NCI-H2081 treated with DMSO at 0.1 percent for 48 hours (cell line): ENCODE measurements at places on chromosomes 6 and 20.

DNA sequence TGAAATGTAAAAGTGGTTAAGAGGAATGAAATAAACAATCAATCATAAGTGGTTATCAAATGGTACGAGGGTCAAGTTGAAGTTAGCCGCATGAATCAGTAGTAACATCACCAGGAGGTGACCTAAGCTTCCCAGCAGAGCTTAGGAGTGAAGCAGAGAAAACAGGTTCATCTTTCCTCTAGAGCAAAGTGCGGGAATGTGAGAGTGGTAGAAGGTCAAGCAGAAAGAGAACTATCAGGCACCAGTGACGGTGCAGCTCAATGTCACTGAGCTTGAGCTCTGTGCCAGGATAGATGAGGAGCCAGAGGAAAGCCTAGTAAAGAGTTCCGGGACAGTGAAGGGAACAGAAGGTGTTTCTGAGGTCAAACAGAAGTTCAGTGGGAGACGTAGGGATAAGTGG, 20.8 kb upstream of the TNFAIP3 start:
- DNase-seq: no peak

- DNase-seq: no peak
These were observed 299.9 kb upstream of the SUPT3H start for GRCh38 chr6:45677381-45678284.

GRCh38 chr6:167676000-167676665, 150.6 kb upstream of the AFDN start:
- no peak for DNase-seq

- no peak for DNase-seq
These were observed 54.0 kb downstream of the TMEM242 start for GRCh38 chr6:157269261-157269794.

DNA sequence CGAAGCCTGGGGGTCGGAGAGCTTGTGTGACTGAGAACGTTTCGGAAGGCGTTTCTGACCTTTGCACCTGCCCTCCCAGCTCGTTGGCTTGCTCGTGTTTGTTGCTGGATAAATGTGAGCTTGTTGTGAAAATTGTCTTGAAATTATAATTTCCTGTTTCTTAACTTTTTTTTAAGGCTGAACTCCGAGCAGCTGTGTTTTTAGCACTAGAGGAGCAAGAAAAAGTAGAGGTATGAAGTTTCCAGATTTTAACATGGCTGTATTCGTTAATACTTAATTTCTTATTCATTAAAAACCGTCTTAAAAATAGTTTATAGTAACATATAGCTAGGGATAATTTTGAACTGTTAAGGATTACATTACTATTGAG, 672 bp downstream of the CEP43 start:
- DNase-seq: no peak

DNA sequence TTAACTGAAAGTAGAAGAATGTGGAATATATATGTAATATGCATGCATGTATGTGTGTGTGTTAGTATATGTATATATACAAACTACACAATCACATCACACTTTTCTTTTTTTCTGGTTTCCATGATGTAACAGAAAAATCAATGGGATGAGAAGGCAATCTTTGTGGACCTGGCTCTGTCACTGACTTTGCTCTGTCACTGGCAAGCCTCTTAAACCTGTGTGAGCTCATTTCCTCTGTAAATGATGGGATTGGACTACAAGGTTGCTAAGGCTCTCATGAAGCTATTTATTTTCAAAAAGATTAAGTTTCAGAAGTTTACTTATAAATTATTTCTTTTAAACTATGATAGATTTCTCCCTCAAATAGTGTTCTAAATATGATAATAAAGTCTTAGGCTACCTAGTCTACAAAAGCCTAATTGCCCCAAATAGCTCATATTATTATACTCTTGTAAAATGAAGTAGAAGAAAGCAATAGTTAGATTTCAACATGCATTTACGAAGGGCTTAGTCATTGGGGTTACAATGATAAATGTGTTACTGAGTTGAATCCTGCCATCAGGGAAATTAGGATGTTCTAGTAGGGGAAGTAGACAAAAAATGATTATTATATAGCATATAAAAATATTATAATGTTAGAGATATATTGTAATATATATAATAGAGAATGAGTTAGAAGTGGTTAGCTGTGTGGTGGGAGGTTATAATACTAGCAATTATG, 129.3 kb downstream of the AFG1L start:
- DNase-seq: no peak

DNA sequence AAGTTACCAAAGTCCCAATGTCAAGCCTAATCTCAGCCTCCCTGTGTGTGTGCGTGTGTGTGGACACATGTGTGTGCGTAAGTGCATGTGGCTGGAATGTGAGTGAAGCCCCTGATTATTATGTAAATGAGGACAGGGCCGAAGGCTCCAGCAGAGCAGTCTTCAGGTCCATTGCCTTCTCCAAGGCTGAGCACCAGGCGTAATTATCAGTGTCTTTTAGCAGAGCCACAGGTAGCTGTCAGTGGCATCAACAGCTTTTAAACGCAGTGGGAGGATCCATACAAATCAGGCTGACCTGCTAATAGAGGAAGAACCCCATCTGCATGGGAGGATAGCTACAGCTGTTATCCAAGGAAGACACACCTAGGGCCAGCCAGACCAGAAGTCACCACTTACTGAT, 324.3 kb upstream of the MOCS1 start:
- DNase-seq: no peak

- DNase-seq: no peak
These were observed 264.7 kb downstream of the ZNF217 start for GRCh38 chr20:53328961-53329360.

DNA sequence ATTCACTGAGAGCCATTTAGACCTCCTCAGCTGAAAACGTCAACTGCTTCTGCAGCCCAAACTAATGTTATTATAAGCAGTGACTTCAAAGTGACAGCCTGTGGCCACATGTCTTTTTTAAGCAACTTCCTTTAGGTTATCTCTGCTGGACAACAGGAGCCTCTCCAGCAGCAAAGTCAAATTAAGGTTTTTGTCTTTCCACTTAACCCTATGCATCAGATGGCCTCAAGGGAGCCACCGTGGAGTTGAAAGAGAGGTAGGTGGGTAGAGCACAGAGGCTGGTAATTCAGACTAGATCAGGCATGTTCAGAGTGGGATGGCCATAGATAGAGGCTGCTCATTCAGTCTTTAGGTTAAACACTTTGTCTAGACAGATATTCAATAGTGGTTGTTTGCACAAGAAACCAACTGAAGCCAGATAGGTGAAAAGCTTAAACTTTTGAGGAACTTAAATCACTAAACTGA, 300.6 kb upstream of the ECI2 start:
- DNase-seq: no peak

DNA sequence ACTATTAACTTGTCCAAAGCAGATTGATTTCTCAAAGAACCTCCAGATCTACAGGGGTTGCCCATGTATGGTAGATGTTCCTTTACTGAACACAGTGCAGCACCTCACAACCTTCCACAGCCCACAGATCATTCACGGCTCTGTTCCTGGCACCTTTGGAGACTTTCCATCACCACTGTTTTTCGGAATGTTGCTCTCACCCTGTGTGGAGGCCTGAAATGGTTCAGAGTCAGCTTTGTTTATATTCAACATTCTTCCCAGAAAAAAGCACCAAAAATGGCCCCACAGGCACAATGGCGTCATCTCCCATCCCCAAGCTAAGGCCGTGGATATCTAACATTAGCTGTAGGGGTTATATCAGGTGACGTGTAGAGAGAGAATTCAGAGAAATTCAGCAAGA, 74.7 kb downstream of the DHX35 start:
- DNase-seq: no peak

DNA sequence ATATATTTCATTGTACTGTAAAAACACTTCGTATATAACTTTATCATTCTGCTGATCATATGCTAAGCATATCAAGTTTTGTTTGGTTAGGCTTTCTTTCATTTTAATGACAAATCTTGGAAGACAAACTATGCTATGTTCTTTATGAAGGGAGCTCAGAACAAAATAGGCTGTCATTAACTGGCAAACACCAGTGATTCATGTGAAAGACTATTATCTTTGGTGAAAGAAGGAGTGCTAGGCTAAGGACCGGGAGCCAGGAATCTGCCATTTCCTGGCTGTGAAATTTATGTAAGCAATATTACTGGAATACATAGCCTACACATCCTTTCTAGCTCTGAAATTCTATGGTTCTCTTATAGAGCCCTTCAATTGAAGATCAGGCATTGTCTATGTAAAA, 136.2 kb upstream of the CCN2 start:
- peak; percentile 11 for DNase-seq

DNA sequence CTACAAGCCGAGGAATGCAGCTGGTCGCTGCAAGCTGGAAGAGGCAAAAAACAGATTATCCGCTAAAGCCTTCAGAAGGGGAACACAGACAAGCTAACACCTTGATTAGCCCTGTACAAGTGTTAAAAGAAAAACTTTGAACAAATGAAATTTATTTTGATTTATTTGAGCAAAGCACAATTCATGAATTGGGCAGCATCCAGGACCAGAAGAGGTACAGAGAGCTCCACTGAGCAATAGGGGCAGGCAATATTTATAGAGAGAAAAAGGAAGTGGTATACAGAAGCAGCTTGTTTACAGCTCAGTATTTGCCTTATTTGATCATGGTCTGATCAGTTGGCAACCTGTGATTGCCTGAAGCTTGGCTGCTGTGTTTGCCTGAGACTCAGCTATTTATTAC, 17.6 kb downstream of the HLA-DOB start:
- no peak for DNase-seq

DNA sequence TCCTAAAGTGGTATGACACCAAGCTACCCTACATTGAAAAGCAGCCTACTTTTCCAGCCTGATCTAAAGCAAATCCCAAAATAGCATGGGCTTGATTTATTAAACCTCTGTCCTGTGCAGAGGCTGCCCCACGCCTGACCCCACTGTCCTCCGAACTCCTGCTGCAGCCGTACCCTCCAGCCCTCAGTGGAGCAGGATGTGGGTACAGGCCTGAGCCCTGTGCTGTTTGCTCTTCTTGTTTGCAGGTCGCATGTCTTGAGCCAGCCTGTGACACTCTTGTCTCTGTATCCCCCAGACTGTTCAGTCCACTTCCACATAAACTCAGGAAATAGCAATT, 61.2 kb downstream of the RPP40 start:
- DNase-seq: no peak

- no peak for DNase-seq
These were observed 4.4 kb downstream of the PNLDC1 start for GRCh38 chr6:159804504-159804903.

DNA sequence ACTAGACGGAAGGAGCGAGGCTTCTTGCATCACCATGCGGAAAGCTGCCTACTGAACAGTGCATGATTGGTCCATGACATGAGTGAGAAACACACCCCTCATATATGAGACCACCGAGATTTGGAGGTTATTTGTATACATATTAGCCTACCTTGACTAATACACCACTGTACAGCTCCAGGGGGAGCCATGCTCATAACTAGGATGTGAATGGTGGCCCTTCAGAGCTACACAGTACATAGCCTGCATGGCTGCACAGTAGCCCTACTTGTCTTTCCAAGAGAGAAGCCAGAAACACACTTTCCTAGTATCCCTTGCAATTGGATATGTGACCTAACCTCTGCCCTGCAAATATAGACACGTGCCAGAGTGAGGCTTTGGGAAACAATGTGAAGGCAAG, 21.8 kb upstream of the MCUR1 start:
- DNase-seq: no peak

DNA sequence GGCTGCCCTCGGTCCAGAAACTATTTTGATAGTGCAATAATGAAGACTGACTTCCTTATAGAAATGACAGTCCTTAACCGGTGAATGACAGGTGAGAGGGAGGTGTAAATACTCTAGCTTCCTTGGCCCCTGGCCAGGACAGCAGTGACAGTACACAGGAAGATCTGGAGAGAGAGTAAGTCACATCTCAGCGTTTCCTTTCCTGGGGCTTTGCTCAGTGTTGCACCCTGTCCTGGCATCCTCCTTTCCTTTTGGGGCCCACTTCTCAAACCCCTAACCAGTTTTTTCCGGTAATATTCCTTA, 336.9 kb downstream of the CD83 start:
- DNase-seq: no peak

GRCh38 chr6:47075741-47076421, 33.7 kb upstream of the ADGRF1 start:
- DNase-seq: no peak

GRCh38 chr6:125658759-125659431, 90.5 kb upstream of the HEY2 start:
- DNase-seq: no peak

GRCh38 chr20:46222521-46223007, 85.7 kb downstream of the CDH22 start:
- no peak for DNase-seq

DNA sequence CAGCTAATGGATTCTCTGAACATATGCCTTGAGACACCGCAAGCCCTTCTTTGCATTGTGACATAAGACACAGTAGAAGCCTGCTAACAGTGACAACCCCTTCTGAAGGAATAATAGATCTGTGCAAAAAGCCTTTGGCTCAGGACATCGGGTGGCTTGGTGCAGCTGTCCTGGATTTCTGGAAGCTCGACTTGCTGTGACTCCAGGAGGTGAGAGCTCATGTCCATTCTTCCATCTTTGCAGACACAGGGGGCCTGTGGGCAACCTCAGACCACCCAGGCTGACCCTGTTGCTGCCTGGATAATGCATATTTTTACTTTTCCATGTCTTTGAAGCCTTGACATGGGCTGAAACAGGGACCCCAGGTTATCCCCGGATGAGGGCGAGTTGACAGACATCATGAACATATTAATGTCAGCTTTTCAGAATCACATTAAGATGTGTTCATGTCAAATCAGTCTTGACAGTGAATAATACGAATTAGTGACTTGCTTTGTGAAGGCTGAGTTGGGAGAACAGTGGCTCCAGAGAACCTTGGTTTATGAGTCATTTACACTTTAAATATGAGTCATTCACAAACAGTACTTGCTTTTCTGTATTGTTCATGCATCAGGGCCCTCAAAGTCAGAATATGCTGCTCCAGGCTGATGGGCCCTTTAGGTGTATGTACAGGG, 66.8 kb upstream of the IYD start:
- DNase-seq: no peak

GRCh38 chr20:50967586-50967985, 9.0 kb downstream of the MOCS3 start:
- DNase-seq: no peak

DNA sequence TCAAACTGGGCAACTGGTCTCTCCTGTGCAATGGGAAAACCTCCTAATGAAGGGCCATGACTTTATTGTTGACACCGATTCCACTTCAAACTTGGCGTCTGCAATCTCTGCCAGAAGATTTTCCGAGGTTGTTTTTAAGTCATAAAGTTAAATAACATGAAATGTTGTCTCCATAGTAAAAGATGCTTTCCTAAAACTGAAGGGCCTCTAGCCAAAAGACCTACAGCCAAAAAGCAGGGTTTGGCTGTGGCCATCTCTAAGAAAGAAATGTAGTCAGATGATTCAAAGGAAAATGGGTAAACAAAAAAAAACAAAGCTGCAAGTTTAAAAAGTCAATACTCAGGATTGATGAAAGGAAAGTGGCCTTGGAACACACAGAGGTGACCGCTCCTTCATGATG, 14.1 kb downstream of the CD93 start:
- DNase-seq: no peak

DNA sequence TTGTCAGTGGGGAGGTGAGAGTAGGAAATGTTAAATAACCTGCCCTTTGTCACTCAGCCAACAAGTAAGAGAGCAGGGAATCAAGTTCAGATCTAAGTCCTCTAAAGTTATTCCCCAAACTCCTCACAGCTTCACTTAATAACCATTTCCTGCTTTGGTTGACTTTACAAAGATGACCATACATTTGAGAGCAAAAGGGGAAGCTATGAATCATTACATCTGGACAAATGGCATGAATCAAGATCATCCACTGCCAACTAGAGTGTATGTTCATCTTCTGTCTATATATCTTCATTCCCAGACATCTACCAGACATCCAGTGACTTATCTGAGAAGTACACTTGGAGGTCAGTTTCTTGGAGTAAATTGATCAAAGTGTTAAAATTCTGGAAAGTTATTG, 15.1 kb upstream of the HIVEP2 start:
- DNase-seq: no peak
